Activated CD8-positive, alpha-beta T cell treated with anti-CD3 and anti-CD28 coated beads for 36 hours (primary cell): ENCODE measurements at places on chromosomes 1 and 21. TPM values are rescaled to one million over a fixed set of nuclear protein-coding genes. Genes with fewer than 3 reads are reported as not detected.

Gene OR2L8
- 0.34 TPM for total RNA-seq

Gene UFC1
- 81.2 TPM for total RNA-seq

Gene ADGRB2
- 0.56 TPM for total RNA-seq

Gene TFF3
- not detected for total RNA-seq

Gene NTMT2
- total RNA-seq: not detected

Gene AMY1B
- total RNA-seq: not detected

Gene APCS
- not detected for total RNA-seq

Gene PLA2G4A
- not detected for total RNA-seq

Gene SLC6A9
- 7.4 TPM for total RNA-seq

Gene CELA3B
- total RNA-seq: not detected

Gene CYP4Z1
- total RNA-seq: not detected

Gene PGLYRP3
- total RNA-seq: not detected

Gene ADORA1
- total RNA-seq: not detected

Gene CIART
- 3.6 TPM for total RNA-seq

Gene TMEM269
- 0.32 TPM for total RNA-seq

Gene LCE3E
- not detected for total RNA-seq

Gene NR1I3
- not detected for total RNA-seq

Gene SYT11
- 8.7 TPM for total RNA-seq

Gene DNAJC8
- 103 TPM for total RNA-seq

Gene RIPK4
- 0.65 TPM for total RNA-seq

Gene OR2T29
- total RNA-seq: not detected

Gene NHLH1
- total RNA-seq: 0.22 TPM

Gene IL12RB2
- total RNA-seq: 29.7 TPM

Gene GPR3
- 1.7 TPM for total RNA-seq

Gene C1QC
- total RNA-seq: not detected

Gene PLA2G2D
- not detected for total RNA-seq

Gene PTAFR
- 0.16 TPM for total RNA-seq

Gene PSEN2
- total RNA-seq: 2.5 TPM

Gene CREB3L4
- 8.8 TPM for total RNA-seq

Gene ATPAF1
- 41.8 TPM for total RNA-seq

Gene GSTM1
- 49.6 TPM for total RNA-seq
